ENCODE measurements at places on chromosomes 12 and 14.

DNA sequence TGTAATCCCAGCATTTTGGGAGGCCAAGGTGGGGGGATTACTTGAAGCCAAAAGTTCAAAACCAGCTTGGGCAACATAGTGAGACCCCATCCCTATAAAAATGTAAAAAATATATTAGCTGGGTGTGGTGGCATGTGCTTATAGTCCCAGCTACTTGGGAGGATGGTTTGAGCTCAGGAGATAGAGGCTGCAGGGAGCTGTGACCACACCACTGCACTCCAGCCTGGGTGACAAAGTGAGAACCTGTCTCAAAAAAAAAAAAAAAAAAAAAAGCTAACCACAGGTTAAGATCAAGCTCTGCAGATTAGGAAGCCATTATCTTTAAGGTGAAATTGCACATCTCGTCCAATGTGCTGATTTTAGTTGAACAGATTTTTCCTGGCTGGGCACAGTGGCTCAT lies 23.7 kb upstream of the CERS5 start:
- H3K27ac ChIP-seq: no peak overlapping the region
- no peak overlapping the region for H3K4me3 ChIP-seq
- DNase-seq: no peak
- no peaks in the 10 kb centered on the region for H3K27me3 ChIP-seq
- H3K4me1 ChIP-seq: peaks cover 7% of the 10 kb centered on the region
- no peaks in the 10 kb centered on the region for H3K36me3 ChIP-seq

DNA sequence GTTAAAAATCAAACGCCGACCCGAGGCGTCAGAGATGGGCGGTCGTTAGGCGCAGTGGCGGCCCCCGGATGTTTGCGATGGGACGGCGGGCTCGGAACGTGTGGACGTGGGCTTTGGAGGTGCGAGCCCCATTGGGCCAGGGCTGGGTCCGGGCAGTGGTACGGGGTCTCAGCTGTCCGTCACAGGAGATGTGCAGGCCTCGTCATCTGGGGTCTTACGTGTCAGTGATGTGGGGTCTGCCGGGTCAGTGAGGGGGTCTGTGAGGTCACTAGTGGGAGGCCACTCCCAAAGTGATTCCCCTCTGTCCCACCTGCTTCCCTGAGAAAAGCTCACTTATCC lies 21.6 kb upstream of the CHFR start:
- H3K27me3 ChIP-seq: no peaks in the 10 kb centered on the region
- H3K4me1 ChIP-seq: no peaks in the 10 kb centered on the region
- H3K4me3 ChIP-seq: peak overlapping the region; percentile 46

DNA sequence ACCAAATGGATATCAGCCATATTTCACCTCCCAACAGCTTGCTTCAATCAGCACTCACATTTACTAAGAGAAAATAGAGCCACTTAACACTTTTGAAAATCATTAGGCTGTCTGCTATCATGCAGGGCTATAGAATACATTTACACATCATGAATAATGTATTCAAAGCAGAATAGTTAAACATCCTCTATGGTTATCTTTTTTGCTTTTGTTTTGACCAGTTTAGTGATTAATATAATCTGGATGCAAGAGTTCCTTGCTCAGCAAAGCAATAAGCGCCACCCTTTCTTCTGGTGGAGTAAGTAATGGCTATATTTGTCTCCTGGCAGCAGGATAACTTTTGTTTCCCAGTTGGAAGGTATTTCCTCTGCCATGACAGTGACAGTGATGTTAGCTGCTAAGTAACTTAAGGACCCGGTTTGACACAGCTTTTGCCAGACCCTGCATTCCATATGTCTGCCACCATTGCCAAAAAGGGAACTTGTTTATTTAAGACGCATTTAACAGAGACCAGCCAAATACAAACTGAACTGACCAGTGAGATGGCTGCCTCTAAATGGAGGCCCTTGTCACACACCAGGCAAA lies 70.3 kb upstream of the NR2C1 start:
- no peak for DNase-seq
- H3K27ac ChIP-seq: no peak overlapping the region
- no peak overlapping the region for H3K4me3 ChIP-seq
- H3K36me3 ChIP-seq: no peaks in the 10 kb centered on the region
- H3K4me1 ChIP-seq: no peaks in the 10 kb centered on the region

DNA sequence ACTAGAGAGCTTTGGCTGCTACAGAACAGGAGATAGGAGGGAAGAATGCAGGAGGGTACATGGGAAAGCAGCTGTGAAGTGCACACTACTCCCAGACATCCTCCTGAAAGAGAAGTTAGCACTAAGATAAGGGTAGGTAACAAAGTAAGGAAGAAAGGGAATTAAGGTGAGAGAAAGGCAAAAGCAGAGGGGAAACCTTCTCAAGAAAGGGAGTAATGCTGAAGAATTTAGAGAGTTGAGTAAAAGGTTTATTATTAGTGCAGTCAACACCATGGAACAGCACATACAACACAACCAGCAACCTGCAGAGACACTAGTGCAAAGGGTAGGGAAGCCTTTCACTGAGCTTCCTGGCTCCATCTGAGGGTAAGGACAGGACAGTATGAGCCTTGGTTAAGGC lies 15.0 kb upstream of the SMARCC2 start:
- no peak for DNase-seq
- no peaks in the 10 kb centered on the region for H3K27me3 ChIP-seq
- peaks cover 28% of the 10 kb centered on the region for H3K36me3 ChIP-seq
- H3K4me3 ChIP-seq: no peak overlapping the region
- no peak overlapping the region for H3K27ac ChIP-seq

DNA sequence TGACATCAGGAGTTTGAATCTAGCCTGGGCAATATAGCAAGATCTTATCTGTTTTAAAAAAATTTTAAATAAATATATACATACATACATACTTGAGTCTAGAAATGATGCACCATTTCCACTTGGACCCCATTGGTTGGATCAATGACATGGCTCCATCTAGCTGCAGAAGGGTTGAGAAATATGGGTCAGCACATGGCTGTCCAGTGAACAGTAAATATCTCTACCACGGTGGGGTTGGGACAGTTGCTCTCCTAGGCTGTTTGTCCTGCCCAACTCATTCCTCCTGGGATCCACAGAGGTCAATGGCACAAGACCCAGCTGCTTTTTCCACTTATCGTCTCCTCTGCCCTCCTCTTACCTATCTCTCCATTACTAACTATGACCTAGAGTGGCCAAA lies 23.6 kb downstream of the PLEKHH1 start:
- no peaks in the 10 kb centered on the region for H3K4me1 ChIP-seq
- no peak for DNase-seq
- no peak overlapping the region for H3K4me3 ChIP-seq
- H3K27me3 ChIP-seq: no peaks in the 10 kb centered on the region
- no peaks in the 10 kb centered on the region for H3K36me3 ChIP-seq
- H3K27ac ChIP-seq: no peak overlapping the region

DNA sequence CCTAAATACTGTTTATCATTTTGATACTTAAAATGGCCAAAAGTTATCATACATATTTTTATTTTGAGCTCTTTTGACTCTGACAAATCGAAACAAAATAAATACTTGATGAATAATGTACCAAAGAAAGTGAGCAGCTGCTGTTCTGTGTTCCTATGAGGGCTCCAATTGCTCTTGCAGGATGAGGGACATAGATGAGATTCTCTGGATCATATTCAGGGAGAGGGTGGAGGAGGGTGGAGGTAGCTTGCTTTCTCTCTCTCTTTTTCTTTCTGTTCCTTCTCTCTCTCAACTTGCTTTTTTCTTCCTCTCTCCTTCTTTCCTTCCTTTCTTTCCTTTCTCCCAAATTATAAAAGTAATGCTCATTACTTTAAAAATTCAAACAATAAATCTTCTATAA lies 8.9 kb upstream of the MYH7 start:
- H3K27me3 ChIP-seq: no peaks in the 10 kb centered on the region
- peaks cover 6% of the 10 kb centered on the region for H3K4me1 ChIP-seq
- no peak overlapping the region for H3K27ac ChIP-seq
- no peak for DNase-seq

DNA sequence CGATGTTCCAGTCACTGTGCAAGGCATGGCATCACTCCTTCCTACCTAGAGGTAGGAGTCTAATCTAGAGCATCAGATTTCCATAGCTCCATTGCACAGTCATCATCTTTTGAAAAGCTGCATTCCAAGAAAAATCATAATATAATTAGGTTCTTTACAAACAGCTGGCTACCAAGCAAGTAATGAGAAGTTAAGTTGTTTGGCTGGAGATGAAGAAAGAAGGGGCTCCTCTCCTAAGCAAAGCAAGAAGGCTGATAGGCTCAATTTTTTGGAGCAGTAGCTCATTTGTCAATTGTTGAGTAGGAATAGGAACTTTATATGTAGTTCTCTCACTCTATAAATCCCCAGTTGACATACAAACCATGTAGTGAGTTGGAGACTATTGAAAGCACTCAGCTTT lies 8.3 kb downstream of the FOXJ2 start:
- peaks cover 16% of the 10 kb centered on the region for H3K4me1 ChIP-seq
- no peak overlapping the region for H3K4me3 ChIP-seq
- no peak overlapping the region for H3K27ac ChIP-seq
- no peaks in the 10 kb centered on the region for H3K27me3 ChIP-seq
- peaks cover 13% of the 10 kb centered on the region for H3K36me3 ChIP-seq

DNA sequence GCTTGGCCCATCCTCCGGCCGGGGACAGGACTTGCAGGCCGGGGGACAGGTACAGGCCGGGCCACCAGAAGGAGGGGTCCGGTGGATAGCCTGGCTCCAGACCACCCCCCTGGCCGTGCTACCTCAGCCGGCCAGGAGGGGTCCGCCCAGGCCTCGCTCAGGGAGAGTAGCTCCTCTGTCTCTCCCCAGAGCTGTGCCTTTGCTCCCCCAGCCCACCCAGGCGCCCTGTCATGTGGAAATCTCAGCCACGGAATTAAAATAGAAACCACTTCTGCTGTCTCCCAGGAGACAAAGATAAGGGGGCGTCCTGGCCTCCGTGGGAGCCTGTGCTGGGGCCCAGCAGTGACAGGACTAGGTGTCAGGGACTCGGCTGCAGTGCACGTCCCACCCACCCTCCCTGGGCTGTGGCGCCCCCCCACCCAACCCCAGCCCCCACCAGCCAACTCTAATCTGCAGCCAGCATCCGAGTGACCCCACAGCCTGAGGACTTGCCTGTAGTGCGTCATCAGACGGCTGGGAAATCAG lies 3.3 kb upstream of the CRIP2 start:
- peaks cover 16% of the 10 kb centered on the region for H3K4me1 ChIP-seq
- no peaks in the 10 kb centered on the region for H3K27me3 ChIP-seq
- no peaks in the 10 kb centered on the region for H3K36me3 ChIP-seq
- H3K4me3 ChIP-seq: no peak overlapping the region
- peak overlapping the region; percentile 76 for H3K27ac ChIP-seq

- H3K27me3 ChIP-seq: no peaks in the 10 kb centered on the region
- no peak overlapping the region for H3K4me3 ChIP-seq
- H3K27ac ChIP-seq: no peak overlapping the region
- no peak for DNase-seq
These were observed 207.6 kb upstream of the PDZRN4 start for GRCh38 chr12:40980427-40980961.

- no peak for DNase-seq
- H3K4me3 ChIP-seq: no peak overlapping the region
- no peaks in the 10 kb centered on the region for H3K27me3 ChIP-seq
- H3K27ac ChIP-seq: no peak overlapping the region
These were observed 634.9 kb downstream of the FSCB start for GRCh38 chr14:43872222-43872621.

- no peaks in the 10 kb centered on the region for H3K36me3 ChIP-seq
- no peak overlapping the region for H3K4me3 ChIP-seq
- H3K27me3 ChIP-seq: no peaks in the 10 kb centered on the region
- H3K4me1 ChIP-seq: no peaks in the 10 kb centered on the region
- DNase-seq: no peak
These were observed 16.6 kb upstream of the CCDC177 start for GRCh38 chr14:69591317-69591716.

- DNase-seq: no peak
- no peaks in the 10 kb centered on the region for H3K4me1 ChIP-seq
- H3K27me3 ChIP-seq: no peaks in the 10 kb centered on the region
- no peak overlapping the region for H3K27ac ChIP-seq
- H3K4me3 ChIP-seq: no peak overlapping the region
These were observed 37.1 kb downstream of the ZC3H14 start for GRCh38 chr14:88599761-88600439.

DNA sequence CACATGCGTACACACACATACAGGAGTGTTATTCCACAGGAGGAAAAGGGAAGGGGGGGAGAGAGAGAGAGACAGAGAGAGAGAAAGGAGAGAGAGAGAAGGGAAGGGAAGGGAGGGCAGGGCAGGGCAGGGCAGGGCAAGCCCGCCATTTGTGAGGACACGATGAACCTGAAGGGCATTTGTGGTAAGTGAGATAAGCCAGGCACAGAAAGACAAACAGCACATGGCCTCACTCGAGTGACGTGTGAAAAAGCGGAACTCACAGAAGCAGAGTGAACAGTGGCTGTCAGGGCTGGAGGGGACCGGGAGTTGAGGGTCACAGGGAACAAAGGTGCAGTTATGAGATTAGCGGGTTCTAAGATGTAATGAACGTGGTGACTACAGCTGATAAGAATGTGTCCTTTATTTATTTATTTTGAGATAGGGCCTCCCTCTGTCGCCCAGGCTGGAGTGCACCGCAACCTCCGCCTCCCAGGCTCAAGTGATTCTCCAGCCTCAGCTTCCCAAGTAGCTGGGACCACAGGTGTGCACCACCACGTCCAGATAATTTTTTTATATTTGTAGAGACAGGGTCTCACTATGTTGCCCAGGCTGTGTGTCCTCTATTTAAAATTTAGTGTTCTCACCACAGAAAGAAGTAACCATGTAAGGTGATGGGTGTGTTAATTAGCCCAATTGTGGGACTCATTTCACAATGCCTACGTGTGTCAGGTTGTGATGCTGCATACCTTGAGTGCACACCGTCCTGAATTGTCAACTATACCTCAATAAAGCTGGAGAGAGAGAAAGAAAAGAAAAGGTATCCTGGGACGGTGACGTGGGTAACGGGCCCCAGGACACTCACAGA lies 18.7 kb upstream of the FBRSL1 start:
- DNase-seq: peak; percentile 53
- H3K4me1 ChIP-seq: no peaks in the 10 kb centered on the region
- no peaks in the 10 kb centered on the region for H3K27me3 ChIP-seq
- no peak overlapping the region for H3K4me3 ChIP-seq
- H3K36me3 ChIP-seq: no peaks in the 10 kb centered on the region

- H3K27ac ChIP-seq: no peak overlapping the region
- H3K36me3 ChIP-seq: no peaks in the 10 kb centered on the region
- DNase-seq: no peak
These were observed 371.1 kb downstream of the FSCB start for GRCh38 chr14:44135972-44136371.

DNA sequence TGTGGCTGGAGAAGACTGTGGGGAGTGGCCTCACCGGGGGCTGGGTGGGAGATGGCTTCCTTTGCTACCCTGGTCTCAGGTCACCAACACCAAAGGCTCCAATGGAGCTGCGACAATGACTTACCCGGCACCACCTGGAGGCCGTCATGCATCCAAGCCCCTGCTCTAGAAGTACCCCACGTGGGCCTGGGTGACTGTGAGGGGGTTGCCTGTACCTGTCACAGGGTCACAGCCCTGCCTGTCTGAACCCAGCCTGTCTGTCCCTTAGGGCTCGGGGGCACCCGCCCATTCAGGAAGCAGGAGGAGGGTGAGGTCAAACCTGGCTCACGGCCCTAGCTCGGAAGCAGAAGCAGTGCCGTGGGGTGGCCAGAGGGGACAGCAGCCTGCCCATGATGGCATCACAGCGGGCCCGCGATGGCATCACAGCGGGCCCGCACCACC lies 18.9 kb downstream of the ABCB9 start:
- H3K4me1 ChIP-seq: no peaks in the 10 kb centered on the region
- no peak overlapping the region for H3K4me3 ChIP-seq
- H3K27ac ChIP-seq: peak overlapping the region; percentile 44
- no peak for DNase-seq
- no peaks in the 10 kb centered on the region for H3K27me3 ChIP-seq
- no peaks in the 10 kb centered on the region for H3K36me3 ChIP-seq

- no peaks in the 10 kb centered on the region for H3K27me3 ChIP-seq
- no peak for DNase-seq
These were observed 56.3 kb upstream of the SLC8A3 start for GRCh38 chr14:70245026-70245425.

All from pancreas (tissue), 10 donors.